ENCODE measurements at places on chromosomes 4 and X.

- peak; percentile 51 for DNase-seq
Observed at GRCh38 chr4:100168521-100168920, 21.7 kb downstream of the DDIT4L start.

- no peak for DNase-seq
Observed at GRCh38 chrX:127621780-127622179, 430.4 kb downstream of the ACTRT1 start.

DNA sequence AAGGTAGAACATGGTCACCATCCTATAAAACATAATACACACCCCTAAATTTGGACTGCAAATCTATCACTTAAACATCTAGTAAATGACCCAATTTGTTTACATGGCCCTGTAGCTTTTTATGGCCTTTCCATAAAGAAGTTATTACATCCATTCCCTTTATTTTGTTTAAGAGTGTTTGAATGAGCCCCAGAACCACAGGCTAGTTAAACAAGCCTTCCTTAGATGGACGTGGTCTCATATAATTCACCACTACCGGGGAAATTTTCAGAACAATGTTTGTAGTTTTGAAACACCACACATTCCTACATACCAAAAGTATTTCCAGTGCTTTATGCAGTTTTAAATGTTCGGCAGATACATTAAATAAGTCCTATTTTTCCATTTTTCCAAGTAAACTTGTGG lies 12.3 kb downstream of the PDGFC start:
- no peak for DNase-seq

GRCh38 chr4:3291969-3292570 lies 751 bp upstream of the RGS12 start:
- DNase-seq: peak; percentile 83

GRCh38 chrX:44428989-44429627 lies 85.6 kb upstream of the EFHC2 start:
- DNase-seq: no peak

GRCh38 chrX:72498782-72499181 lies 73.9 kb downstream of the HDAC8 start:
- no peak for DNase-seq

- peak; percentile 17 for DNase-seq
Observed at GRCh38 chr4:177283167-177283566, 26.5 kb upstream of the NEIL3 start.

DNA sequence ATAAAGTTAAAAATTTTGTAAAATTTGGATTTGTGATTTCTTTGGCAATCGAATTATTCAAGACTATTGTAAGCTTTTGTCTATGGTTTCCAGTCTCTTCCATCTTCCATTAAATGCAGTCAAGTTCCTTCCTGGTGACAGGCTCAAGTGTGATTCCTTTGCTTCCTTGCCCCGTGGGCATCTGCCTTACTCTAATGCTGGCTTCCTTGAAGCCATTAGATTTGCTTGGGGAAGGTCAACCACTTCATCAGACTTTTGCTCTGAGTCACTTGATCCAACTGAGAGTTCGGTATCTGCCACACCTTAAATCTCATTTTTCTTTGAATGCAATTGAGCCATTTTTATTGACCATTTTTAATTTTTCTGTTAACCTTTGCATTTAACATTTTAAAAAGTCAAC lies 648.8 kb downstream of the SPOCK3 start:
- no peak for DNase-seq

- DNase-seq: no peak
Observed at GRCh38 chr4:152164561-152164960, 371.3 kb downstream of the FBXW7 start.

GRCh38 chrX:39253551-39253950 lies 452.3 kb downstream of the MID1IP1 start:
- no peak for DNase-seq

GRCh38 chrX:68699960-68700746 lies 52.7 kb downstream of the STARD8 start:
- DNase-seq: peak; percentile 58

DNA sequence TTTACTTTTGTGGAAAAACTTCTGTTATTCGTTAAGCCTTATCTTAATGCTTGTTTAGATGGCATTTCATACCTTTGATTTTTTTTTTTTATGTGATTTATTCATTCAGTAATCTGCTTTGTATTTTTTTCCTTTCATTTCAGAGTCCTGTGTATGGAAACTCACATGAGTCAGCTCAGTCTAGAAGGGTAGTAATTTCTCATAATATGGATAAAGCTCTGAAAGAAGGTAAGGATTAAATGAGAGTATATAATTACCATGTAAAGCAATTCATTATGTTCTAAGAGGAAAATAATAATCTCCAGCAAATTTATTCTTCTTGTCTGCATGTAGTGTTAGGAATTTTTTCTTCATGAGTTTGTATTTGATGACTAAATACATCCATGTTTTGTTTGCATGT lies 37.8 kb downstream of the SNX25 start:
- DNase-seq: no peak

- no peak for DNase-seq
Observed at GRCh38 chrX:133697656-133698055, 282.4 kb upstream of the GPC4 start.

DNA sequence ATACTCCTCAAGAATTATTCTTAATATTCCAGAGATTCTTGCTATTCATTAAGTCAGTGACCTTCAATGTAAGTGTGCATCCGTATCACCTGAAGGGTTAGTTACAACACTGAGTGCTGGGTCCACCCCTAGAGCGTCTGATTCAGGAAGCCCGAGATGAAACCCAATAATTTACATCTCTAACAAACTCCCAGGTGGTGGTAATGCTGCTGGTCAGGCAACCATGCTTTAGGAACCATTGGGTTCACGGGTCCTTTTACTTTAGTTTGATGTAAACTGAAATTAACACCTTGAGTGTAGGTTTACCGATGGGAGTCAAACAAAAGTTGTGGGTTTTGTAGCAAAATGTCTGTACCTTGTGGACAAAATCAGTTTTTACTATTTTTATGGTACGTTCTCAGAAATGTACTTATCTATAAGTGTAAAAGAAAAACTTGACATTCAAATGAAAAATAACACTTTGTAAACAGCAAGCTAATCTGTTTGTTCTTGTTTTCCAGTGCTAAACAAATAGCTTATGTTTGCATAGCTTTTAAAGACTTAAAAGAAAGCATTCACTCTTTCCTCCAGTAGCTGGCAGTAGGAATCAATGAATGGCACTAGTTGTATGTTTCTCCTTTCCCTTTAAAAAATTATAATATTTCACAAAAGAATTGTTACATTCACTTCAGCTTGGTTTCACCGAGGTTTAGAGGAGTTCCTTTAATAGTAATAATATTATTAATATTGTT lies 32.7 kb downstream of the ACE2 start:
- DNase-seq: no peak

- no peak for DNase-seq
Observed at GRCh38 chr4:156117743-156118142, 164.1 kb upstream of the CTSO start.

DNA sequence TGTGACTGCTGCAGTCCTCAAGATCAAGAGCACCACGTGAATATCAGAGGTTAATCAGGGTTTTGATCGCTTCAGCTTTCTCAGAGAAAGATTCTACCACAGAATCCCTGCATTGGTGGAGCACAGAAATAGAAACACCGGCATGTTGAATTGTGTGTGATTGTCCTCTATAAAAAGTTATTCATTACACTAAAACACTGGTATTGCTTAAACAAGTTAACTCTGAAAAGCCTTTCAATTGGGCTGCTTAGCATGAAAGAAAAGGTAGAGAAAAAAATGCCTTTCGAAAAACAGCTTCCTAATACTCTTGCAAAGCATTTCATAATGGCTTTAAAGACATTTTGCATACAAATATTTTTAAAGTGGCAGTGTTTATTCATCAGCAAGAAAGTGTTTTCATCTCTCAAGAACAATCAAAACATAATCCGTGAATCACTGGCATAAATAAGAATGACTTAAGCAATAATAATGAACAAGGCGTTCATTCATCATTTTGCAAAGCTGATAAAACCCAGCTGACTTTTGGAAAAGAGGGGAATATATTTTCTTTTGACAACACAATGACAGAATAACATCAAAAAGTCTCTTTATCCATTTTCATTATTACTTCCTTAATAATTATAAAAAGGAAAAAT lies 61.1 kb downstream of the HELT start:
- no peak for DNase-seq

GRCh38 chrX:33142331-33142730 lies 69.0 kb downstream of the DMD start:
- DNase-seq: no peak

DNA sequence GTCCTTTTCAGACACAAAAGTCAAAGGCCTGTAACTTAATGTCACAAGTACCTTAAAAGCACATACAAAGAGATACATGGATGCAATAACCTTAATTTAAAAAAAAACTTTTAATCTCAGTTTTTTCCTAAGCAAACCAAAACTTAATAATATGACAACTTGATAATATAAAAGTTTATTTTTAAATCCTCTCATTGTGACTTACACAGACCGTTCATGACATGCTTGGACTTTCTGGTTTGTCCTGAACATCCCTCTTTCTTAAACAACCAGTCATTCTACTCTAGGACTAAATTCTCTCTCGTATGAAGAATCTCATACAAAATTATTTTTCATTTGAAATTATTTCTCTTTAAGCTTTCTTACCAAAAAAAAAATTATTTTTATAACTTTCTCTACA lies 43.1 kb upstream of the CYP2U1 start:
- no peak for DNase-seq

DNA sequence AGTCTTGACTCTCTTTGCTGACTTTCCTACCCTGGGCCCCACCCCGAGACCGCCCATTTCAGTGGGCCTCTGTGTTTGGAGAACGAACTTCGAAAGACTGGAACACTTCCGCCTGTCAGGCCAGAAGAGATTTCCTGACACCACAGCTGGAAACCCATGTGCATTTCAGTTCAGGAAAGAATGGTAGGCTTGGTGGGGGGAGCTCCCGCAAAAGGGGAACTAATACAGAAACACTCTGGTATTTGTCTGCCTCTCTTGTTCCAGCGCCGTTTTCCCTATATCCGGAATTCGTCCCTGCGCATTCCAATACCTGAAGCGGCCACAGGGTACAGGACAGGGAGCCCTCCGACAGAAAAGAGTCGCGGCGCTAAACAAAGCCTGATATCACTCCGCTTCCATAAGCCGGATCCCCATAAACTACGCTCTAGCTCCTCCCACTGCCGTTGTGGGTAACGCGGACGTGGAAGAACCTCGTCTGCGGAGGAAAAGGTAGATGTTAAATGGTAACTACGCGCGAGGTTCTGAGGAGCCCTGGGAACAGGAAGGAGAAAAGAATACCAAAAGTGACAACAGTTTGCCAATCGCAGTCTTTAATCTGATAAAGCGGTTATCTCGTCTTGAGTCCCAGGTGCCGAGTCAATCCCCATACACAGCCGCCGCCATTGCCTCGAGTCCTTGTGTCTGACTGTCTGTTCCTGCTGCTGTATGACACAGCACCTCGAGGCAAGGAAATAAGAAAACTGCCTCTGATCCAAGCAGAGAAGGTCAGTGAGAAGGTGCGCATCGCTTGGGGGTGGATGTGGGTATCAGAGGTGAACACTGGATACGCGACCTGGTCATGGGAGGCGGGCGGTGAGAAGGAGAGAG lies at the start of gene ARMCX5:
Gene ARMCX5 (plus strand): TSS at position 432 of the 867 bp plus-strand sequence. CDS start 2,627 bp downstream, outside the sequence.
- DNase-seq: peak; percentile 55

GRCh38 chr4:144658903-144659302 lies 12.9 kb downstream of the HHIP start:
- no peak for DNase-seq

DNA sequence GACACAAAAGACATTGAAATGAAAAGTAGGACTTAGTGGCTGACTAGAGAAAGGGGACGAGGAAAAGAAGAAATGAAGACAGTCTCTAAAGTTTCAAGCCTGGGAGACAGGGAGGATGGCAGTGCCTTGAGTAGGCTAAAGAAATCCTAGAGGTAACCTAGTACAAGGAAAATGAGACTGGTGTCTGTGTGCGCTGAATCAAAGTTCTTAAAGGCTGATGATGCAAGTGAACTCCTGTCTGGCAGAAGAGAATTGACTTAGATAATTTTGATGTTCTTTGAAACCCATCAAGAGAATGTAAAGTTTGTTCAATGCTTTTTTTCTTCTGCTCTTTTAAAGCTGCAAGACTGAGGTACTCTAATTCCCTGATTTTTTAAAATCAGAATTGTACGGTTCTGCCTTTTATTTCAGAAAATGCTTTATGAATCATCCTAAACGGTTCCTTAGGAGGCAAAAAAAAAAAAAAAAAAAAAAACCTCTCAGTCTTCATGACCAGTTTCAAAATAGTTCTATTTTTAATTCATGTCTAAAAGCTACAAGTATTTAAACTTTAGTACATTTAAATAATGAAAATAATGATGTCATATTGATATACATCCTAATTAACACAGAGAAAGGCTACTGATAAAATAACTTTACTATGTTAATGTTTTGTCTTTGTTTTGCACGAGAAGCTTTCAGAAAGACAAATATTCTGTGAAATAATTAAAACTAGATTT lies 189.8 kb downstream of the PPP3CA start:
- DNase-seq: no peak

GRCh38 chr4:185464887-185465286 lies 6.6 kb downstream of the CCDC110 start:
- DNase-seq: no peak

Measured in AG08396 (cell line).